ENCODE measurements at places on chromosomes 2 and 18. TPM values are rescaled to one million over a fixed set of nuclear protein-coding genes. Genes with fewer than 3 reads are reported as not detected.

GRCh38 chr2:50949450-50950193 is 82.3 kb downstream of the NRXN1 start:
- DNase-seq: no peak

GRCh38 chr2:172230332-172230888 is 127.7 kb upstream of the DLX2 start:
- no peak for DNase-seq

DNA sequence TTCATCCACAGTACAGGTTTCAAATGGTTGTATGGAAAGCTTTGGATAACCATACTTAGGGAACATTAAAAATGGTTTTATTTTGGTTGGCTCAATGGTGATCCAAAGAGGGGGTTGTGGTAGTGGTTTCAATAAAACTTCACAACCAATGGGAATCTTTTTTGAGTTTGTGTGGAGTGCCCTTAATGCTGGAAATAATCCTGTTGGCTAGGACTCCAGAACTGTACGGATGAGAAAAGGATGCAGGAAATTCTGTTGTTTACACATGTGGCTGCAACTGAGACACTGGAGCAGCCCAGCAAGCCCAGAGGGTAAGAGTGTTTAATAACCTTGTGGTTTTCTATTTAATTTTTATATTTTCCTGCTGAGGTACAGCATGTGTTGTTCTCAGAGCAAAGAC is at the start of gene CCDC102B:
CCDC102B (plus strand) TSS at position 210 of the 400 bp plus-strand sequence. CDS start 38,684 bp downstream, outside the sequence.
- no peak for DNase-seq

GRCh38 chr2:160868891-160869290 is 291.3 kb upstream of the TANK start:
- no peak for DNase-seq

DNA sequence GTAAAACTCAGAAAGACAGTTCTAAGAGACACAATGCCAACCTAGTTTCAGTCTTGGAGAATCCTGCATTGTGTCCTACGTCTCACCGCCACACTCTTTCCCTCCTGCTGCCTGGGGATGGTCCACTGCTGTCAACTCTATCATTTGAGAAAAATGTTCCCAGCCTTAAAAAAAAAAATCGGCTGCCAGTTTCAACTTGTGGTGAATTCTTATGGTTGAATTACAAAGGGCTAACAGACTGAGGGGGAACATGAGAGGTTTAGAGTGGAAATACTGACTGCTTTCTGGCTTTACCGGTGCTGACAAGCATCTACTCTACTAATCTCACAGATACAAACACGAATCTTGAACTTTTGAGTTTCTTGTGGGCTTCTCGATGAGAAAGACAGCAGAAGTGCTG is 74.0 kb downstream of the NAB1 start:
- DNase-seq: no peak

GRCh38 chr2:69791045-69791444 is 38.4 kb upstream of the GMCL1 start:
- DNase-seq: no peak

DNA sequence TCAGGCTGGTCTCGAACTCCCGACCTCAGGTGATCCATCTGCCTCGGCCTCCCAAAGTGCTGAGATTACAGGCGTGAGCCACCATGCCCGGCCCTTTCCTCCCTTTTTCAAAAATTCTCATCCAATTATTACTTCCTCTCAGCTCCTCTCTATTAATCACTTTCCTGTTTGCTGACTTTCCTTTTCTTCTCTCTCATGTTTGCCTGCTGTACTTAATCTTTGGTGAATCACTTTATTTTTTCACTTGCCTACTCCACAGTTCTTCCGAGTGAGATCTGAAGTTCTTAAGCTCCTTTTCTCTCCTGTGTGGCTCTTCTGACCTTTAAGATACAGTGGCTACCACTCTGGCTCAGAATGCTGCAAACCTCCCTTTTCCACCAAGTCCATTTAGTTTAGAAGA is 126.3 kb upstream of the SERTAD2 start:
- no peak for DNase-seq

GRCh38 chr2:165874445-165875039 is 79.0 kb downstream of the TTC21B start:
- DNase-seq: no peak

DNA sequence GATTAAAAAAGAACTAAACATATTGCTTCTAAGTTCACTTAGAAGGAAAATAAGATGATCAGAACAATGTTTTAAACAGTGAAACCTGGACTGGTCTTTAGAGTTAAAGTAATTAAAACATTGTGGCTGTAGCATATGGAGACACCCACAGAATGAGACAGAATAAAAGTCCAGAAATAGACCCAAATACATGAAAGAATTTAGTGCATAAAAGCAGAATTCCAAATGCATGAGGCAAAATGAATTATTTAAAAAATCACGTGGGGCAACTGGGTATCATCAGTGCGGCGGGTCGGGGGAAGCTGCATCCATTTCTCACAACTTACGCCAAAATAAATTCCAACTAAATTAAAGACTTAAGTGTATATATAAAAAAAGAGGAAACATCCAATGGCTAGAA is 12.1 kb downstream of the RNF149 start:
- no peak for DNase-seq

DNA sequence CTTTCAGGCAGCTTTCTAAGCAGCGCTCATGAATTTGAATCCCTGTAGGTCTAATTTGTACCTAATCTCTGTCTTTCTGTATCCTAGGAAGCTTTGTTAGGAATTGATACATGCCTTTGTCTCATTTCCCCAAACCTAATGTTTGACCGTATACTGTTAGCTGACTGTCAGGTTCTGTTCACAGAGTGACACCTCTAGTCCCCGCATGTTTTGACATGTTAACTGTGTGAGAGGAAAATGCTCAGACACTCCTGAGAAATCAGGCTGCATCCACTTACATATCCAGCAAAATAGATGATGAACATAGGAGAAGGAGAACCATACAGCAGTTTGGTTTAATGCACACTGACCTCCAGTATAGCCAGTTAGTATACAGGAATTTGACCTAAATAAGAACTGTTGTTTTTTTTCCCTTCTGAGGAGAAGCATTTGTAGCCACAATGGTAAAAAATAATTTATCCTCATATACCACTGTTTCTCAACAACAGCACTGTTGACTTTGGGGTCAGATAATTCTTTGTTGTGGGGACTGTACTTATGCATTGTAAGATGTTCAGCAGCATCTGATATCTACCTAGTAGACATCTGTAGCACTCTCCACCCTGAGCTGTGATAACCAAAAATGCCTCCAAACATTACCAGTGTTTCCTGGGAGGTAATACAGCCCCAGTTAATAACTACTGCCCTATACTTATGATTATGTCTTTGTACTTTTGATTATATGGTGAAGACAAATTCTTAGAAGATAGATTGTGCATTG is 130.9 kb downstream of the NCOA1 start:
- DNase-seq: no peak

GRCh38 chr2:201955231-201955630 is 78.4 kb upstream of the FZD7 start:
- DNase-seq: no peak

DNA sequence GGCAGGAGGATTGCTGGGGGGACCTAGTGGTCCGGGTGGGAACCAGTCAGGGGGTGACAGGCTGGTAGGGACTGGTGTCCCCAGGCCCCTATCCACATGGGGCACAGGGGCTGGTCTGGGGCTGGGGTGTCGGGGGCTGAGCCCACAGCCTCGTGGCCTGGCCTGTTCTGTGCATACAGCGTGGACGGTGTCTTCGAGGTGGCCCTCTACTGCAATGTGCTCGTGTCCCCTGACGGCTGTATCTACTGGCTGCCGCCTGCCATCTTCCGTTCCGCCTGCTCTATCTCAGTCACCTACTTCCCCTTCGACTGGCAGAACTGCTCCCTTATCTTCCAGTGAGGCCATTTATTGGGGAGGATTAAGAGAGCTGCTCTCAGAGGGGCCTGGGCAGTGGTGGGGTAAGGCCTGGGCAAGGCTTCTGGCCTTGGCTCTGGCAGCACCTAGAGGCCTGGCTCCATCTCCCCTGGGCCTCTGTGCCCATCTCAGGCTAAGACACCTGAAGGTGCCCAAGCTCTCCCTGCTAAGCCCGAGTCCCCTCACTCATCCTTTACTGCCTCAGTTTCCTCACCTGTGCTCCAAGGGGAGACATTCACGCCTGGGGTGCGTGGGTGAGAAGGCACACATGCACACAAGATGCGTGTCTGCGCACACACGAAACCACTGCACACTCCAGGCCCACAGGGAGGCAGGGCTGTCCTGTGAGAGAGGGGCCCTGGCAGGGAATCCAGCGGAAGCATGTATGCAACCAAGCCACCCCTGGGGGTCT is 1.9 kb downstream of the CHRNG start:
- DNase-seq: no peak

DNA sequence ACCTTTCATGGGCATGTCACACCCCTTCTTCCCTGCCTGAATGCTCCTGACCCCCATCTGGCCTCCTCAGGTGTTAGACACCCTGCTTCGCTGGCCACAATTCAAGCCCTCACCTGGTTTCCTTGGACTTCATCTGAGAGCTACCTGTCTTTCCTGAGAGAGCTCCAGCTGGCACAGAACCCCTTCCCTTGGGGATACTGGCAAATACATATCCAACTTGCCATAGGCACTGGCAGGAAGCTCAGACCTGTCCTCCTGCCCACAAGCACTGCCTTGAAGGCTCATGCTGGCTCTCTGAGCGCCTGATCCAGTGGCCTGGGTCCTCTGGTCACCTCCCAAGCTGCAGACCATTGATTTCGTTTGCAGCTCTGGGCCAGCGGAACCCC is 74.1 kb upstream of the MAP4K3 start:
- DNase-seq: no peak

GRCh38 chr2:170881840-170882239 is 47.2 kb upstream of the GORASP2 start:
- no peak for DNase-seq

- no peak for DNase-seq
Observed at GRCh38 chr18:9081940-9082339, 20.6 kb upstream of the NDUFV2 start.

- DNase-seq: peak; percentile 8
Observed at GRCh38 chr2:28683100-28683706, 68.4 kb upstream of the PPP1CB start.

- DNase-seq: peak; percentile 54
Observed at GRCh38 chr2:197168705-197169104, 141.9 kb downstream of the ANKRD44 start.

GRCh38 chr2:205931388-205931787 is 154.6 kb downstream of the INO80D start:
- no peak for DNase-seq

DNA sequence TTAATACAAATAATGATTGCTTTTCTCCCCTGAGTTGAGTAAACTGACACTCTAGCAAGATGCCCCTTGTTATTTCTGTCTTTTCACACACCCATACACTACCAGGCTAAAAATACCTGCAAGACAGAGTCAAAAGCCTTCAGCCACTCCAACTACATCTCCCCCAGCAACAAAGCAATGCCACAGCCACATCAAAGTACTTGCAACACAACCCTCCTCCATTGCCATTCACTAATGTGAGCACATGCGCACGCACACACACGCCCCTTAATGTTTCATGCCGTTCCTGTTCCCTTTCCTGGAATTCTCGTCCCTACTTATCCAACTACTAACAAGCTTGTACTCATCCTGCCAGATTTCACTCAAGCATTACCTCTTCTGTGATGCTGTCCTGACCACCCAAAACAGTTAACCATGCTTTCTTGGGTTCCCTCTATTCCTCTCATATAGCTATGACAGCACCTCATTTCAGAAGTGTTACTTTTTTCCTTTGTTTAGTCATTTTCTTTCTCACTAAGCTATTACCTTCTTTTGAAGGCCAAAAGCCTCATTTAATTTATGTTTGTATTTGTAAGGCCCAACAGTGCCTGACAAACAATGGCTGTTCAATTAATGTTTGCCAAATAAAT is 29.6 kb downstream of the SLC25A12 start:
- no peak for DNase-seq

SAG gene
- 0.03 TPM for total RNA-seq

TFCP2L1 gene
- 0.17 TPM for total RNA-seq

TPO gene
- total RNA-seq: 0.27 TPM

MOB1A gene
- total RNA-seq: 150 TPM

TANK gene
- 71.7 TPM for total RNA-seq

MORN2 gene
- 2.6 TPM for total RNA-seq

RALB gene
- 3.6 TPM for total RNA-seq

CYP27C1 gene
- total RNA-seq: not detected

SLC16A14 gene
- total RNA-seq: 0.89 TPM

RGPD4 gene
- total RNA-seq: 0.63 TPM

OTOS gene
- not detected for total RNA-seq

RAPH1 gene
- total RNA-seq: 4.3 TPM

Data from CD4-positive, alpha-beta T cell (primary cell).